ENCODE measurements at places on chromosomes 7 and 10.

DNA sequence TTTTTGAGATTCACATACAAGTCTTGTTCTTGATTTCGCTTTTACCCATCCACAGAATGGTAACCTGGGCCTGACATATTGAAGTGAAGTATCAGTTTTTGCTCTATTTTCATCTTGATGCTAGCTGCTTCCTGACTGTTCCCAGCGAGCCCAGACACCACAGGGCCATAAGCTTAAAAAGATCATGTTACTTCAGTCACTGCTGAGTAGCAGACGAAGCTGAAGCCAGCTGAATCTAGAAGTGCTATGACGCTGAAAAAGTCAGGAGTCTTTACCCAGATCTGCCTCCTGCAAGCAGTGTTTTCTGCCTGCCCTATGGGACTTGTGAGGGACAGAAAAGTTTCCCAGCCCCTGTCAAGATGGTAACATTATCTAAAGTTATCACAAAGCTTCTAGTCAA, 2.7 kb upstream of the PRXL2A start:
- no peak for DNase-seq
- H3K27me3 ChIP-seq = peaks cover 6% of the 10 kb centered on the region
- no peak overlapping the region for H3K27ac ChIP-seq
- H3K4me1 ChIP-seq = peaks cover 22% of the 10 kb centered on the region
- H3K4me3 ChIP-seq = no peak overlapping the region

DNA sequence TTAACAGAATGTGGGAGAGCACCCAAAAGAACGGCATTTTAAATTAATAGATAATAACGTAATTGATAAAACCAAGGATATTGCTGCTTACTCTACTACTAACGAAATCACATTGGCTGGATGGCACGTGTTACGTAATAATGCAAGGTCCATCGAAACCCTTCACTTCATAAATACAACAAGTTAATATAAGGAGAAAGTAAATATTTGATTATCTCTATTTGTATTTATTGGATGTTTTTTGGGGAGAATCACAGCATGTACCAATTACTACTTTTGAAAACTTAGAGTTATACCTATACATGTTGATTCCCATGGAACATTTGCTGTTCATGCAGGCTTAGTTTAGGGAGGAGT, 1.6 kb downstream of the PRKG1 start:
- H3K4me3 ChIP-seq = no peak overlapping the region
- DNase-seq = no peak
- peaks cover 52% of the 10 kb centered on the region for H3K27me3 ChIP-seq
- H3K27ac ChIP-seq = no peak overlapping the region
- H3K36me3 ChIP-seq = no peaks in the 10 kb centered on the region
- H3K4me1 ChIP-seq = peaks cover 10% of the 10 kb centered on the region

DNA sequence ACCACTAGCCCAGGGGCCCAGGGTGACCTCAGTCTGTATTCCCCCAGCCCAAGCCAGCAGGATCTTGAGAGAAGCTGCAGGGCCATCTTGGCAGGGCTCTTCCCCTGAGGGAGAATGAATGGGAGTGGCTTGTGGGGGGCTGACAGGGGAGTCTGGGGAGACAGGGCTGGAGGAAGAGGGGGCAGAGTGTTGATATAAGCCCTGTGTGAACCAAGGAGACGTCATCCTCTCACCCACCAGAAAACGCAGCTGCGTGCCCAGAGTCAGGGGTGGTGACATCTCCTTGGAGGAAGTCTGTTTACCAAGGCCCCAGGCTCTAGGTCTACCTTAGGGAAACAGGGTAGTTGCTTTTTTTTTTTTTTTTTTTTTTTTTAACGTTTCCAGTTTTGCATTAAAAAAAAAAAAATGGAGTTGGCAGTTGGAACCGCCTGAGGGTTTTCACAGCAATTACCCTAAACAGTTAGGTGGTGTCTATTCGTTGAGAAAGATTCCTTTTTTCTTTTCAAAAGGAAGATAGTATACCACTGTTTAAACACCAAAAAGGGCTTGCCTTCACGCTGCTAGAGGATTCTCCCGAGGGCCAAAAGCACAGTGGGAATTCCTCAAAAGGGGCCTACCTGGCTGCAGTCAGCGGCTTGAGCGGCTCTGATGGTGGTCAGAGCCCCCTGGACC, 113.8 kb downstream of the PRPF18 start:
- H3K27ac ChIP-seq = no peak overlapping the region
- H3K27me3 ChIP-seq = peaks cover 10% of the 10 kb centered on the region
- no peaks in the 10 kb centered on the region for H3K4me1 ChIP-seq
- H3K4me3 ChIP-seq = no peak overlapping the region

GRCh38 chr7:117082647-117083046, 129.3 kb downstream of the ST7 start:
- no peak for DNase-seq
- no peaks in the 10 kb centered on the region for H3K27me3 ChIP-seq
- peaks cover 20% of the 10 kb centered on the region for H3K4me1 ChIP-seq
- no peak overlapping the region for H3K27ac ChIP-seq

DNA sequence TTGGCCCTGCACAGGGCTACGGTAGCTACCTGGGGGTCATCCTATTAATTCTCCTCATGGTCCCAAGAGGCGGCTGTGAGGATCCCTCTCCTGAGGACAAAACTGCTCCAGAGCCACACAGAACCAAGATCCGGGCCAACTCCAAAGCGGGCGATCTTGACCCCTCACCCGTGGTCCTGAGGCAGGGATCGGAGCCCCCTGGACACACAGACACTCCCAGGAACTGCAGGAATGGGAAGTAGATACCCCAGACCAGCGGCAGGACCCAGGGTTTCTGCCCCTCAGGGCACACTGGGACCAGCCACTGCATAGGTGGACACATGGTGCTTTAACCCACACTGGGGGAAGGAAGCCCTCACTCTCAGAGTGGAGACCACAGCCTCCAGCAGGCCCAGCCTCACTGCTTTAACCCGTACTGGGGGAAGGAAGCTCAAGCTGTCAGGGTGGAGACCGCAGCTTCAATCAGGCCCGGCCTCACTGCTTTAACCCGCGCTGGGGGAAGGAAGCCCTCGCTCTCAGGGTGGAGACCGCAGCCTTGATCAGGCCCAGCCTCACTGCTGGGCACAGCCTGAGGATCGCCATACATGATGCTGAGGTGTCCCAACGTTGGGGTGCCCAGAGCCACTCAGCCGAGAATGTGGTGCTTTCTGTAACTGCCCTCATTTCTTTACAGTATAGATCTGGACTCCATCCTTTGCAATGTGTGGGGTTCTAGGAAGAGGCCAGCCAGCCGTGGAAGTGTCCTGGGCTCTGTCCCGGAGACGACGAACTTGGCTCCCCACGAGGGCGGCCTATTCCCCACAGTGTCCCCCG, 60.1 kb downstream of the DIP2C start:
- H3K27me3 ChIP-seq = peaks cover 19% of the 10 kb centered on the region
- no peak overlapping the region for H3K27ac ChIP-seq
- H3K36me3 ChIP-seq = no peaks in the 10 kb centered on the region
- H3K4me3 ChIP-seq = no peak overlapping the region
- no peaks in the 10 kb centered on the region for H3K4me1 ChIP-seq

- H3K36me3 ChIP-seq = no peaks in the 10 kb centered on the region
- no peaks in the 10 kb centered on the region for H3K4me1 ChIP-seq
- H3K27me3 ChIP-seq = no peaks in the 10 kb centered on the region
Observed at GRCh38 chr7:54904130-54904529, 114.7 kb upstream of the EGFR start.

DNA sequence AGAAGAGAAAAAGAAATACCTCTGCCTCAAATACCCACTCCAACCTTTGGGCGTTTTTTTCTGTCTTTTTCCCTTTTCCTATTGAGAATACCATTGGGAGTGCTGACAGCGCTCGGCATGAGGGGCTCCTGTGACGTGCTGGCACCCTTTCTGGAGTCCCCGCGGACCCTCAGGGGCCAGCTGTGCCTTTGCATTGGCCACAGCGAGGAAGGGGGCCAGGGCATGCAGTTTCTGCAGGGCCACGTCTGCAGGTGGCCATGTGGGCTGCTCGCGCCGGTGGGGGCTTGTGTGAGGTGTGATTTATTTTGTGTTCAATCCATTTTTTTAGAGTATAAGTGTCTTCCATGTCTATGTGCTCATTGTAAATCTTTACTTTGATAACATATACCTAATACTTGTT, 57.4 kb downstream of the INPP5A start:
- no peaks in the 10 kb centered on the region for H3K27me3 ChIP-seq
- peaks cover 11% of the 10 kb centered on the region for H3K36me3 ChIP-seq
- peaks cover 58% of the 10 kb centered on the region for H3K4me1 ChIP-seq
- no peak overlapping the region for H3K27ac ChIP-seq

- H3K27ac ChIP-seq = no peak overlapping the region
- H3K4me1 ChIP-seq = peaks cover 57% of the 10 kb centered on the region
- no peaks in the 10 kb centered on the region for H3K27me3 ChIP-seq
- H3K4me3 ChIP-seq = no peak overlapping the region
- H3K36me3 ChIP-seq = peaks cover 26% of the 10 kb centered on the region
- no peak for DNase-seq
Observed at GRCh38 chr7:24946467-24946866, 33.5 kb downstream of the OSBPL3 start.

DNA sequence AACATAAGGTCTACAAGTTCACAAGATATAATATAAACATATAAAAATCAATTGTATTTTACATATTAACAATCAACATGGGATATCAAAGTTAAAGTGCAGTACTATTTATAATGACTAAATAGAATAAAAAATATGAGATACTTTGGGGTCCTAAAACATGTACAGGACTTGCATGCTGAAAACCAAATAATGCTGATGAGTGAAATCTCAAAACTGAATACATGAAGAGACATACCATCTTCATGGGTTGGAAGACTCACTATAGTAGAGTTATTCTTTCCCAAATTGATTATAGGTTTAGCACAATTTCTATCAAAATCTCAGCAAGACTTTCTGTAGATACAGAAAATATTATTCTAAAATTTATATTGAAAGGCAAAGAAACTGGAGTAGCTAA, 181.5 kb downstream of the LHFPL3 start:
- no peaks in the 10 kb centered on the region for H3K4me1 ChIP-seq
- no peak for DNase-seq
- H3K27ac ChIP-seq = no peak overlapping the region
